ENCODE measurements at places on chromosomes 4 and X.
A peak's percentile ranks its signal among the peaks of the same experiment; 100 is the strongest.

- no peak for DNase-seq
Measured at GRCh38 chr4:144185086-144185485, 44.6 kb upstream of the GYPA start.

GRCh38 chrX:47179221-47179927, 14.3 kb upstream of the UBA1 start:
- DNase-seq = no peak

DNA sequence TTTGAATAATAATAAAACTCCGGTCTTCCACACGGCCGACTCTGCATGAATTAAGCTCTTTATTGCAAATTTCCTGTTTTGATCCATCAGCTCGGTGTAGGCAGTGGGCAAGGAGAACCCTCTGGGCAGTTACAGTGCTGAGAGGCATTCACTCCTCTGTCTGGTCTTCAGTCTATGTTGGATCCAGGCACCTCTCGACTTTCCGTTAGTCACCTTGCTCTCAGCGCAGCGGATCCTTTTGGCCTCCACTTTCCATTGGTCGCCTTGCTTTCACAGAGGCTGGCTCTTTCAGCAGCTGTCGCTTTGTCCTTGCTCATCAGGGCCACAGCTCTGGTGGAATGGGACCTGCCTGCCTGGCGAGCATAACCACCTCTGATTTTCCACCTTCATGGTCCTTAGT, 52.9 kb downstream of the TRMT44 start:
- DNase-seq = no peak

GRCh38 chrX:17549107-17549651, 174.2 kb downstream of the NHS start:
- no peak for DNase-seq

GRCh38 chr4:120760047-120760446, 162.5 kb downstream of the PRDM5 start:
- DNase-seq = no peak

DNA sequence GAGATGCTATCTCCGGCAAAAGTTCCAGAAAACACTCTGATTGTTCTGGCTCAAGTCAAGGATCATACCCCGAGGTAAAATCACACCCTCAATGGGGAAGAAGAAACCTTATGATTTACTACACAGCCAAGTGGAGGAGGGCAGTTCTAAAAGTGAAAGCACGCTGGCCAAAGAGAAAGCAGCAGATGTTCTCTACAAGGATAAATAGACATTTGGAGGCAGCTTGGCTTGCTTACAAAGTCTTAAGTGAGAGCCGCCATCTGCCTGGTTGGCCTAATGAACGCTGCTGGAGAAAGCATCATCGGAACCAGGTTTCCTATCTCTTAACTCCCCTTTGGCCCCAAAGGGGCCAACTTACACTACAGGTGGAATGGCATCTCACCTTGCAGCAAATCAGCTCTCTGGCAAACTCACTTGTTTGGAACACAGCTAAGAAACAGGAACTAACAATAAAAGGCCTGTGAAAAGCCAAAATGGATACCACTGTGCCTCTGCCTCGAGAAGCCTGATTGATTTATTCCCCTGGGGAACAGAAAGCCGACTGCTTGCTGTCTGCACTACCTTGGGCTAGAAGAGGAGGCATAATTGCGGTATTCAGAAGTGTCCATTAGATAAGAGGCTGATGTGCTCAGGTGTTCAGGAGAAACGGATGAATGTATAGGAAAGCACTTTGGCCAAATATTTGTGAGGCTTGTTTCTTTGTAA, 22.8 kb downstream of the FRAS1 start:
- DNase-seq = no peak

- no peak for DNase-seq
Measured at GRCh38 chrX:84487365-84488353, 14.6 kb downstream of the HDX start.

DNA sequence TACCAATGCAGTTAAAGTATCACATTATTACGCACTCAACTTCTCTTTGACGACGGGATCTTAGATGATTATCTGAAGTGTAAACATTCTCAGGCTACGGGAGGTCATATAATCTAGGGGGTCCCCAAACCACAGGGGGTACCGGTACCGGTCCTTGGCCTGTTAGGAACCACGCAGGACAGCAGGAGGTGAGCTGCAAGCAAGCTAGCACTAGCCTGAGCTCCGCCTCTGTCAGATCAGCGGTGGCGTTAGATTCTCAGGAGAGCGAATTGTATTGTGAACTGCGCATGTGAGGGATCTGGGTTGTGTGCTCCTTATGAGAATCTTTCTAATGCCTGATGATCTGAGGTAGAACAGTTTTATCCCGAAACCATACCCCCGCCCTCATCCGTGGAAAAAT, 20.6 kb upstream of the PRR27 start:
- no peak for DNase-seq

GRCh38 chrX:39843318-39843717, 254.4 kb downstream of the BCOR start:
- DNase-seq = no peak

GRCh38 chrX:13360146-13360545, 40.3 kb upstream of the ATXN3L start:
- DNase-seq = no peak

DNA sequence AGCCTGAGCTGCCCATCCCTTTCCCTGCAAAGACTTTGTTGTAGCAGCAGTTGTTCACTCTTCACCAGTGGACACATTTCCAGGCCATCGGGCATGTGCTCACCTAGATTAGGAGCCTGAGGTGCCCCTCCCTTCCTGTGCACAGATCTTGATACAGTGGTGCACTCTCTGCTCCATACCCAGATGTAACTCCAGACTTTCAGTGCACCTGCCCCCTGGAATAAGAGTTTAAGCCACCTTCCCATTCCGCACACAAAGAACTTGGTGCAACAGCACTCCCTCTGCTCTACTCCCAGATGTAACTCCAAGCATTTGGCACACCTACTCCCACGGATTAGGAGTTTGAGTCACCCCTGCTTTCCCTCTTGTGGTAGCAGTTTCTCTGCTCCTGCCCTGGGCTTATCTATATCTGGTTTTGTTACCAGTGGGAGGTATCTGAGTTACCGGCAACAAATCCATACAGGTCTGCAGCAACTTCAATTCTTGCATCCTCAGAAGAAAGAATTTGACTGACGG, 36.0 kb upstream of the PLK4 start:
- DNase-seq = no peak

DNA sequence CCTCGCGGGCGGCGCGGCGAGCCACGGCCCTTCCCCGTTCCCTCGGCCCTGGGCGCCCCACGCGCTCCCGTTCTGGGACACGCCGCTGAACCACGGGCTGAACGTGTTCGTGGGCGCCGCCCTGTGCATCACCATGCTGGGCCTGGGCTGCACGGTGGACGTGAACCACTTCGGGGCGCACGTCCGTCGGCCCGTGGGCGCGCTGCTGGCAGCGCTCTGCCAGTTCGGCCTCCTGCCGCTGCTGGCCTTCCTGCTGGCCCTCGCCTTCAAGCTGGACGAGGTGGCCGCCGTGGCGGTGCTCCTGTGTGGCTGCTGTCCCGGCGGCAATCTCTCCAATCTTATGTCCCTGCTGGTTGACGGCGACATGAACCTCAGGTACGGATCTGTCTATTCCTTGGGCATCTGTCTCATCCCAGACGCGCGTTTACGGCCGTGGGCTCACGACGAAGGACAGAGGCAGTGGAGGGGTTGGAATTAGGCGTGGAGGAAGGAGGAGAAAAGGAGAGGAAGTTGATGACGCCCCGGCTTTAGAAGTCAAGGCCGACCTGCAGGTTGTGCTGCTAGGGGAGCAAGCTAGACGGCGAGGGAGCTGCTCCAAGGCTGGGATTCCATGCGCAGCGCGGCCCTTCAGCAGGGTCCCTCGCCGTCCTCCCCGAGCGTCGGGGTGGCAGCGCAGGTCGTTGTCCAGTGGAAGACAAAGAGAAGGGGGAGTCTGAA, 792 bp downstream of the SLC10A4 start:
- no peak for DNase-seq

DNA sequence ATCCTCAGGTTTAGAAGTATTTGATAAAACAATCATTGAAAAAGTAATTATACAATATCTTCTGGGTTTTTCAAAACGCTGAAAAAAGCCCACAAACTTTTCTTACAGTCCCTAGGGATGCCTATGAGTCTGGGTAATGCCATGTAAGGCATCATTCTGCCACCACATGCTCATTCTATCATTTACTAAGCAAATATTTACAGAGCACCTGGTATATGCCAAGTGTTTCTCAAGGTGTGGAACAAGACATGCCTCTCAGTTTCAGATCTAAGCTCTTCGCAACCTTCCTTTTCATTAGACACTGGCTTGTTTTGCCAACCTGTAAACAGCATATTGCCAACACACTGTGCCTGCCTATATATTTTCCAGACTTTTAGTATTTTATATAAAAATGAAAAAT, 17.7 kb downstream of the MID1 start:
- DNase-seq = no peak

GRCh38 chrX:9072281-9072680, 38.4 kb upstream of the FAM9B start:
- no peak for DNase-seq

DNA sequence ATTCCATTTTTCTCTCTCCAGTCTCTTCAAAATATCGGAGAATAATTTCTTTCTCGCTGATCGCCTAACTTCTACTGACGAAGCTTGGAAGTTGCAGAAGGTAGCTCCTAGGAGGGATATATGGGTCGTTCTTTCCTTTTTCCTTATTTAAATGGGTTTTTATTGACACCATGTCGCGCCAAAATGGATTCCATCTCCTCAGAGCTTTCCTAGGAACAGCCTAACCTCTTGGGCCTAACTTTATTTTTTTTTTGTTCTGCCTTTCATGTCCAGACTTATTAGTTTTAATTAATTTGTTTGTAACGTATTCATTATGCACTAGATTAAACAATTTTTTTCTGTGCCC, 359.4 kb upstream of the ZCCHC13 start:
- DNase-seq = no peak

GRCh38 chrX:34658326-34658725, 1.2 kb upstream of the TMEM47 start:
- no peak for DNase-seq

GRCh38 chrX:69024931-69025330, 140.3 kb downstream of the PJA1 start:
- DNase-seq = no peak

GRCh38 chr4:165926307-165926706, 53.3 kb downstream of the TLL1 start:
- no peak for DNase-seq

GRCh38 chr4:75001871-75002270, 69.0 kb downstream of the PARM1 start:
- no peak for DNase-seq

- no peak for DNase-seq
Measured at GRCh38 chr4:38855466-38855865, 1.2 kb downstream of the TLR6 start.

GRCh38 chr4:88027611-88028608, 20.5 kb downstream of the PKD2 start:
- DNase-seq = no peak

GRCh38 chrX:9647431-9647830, 118.2 kb downstream of the GPR143 start:
- DNase-seq = no peak

DNA sequence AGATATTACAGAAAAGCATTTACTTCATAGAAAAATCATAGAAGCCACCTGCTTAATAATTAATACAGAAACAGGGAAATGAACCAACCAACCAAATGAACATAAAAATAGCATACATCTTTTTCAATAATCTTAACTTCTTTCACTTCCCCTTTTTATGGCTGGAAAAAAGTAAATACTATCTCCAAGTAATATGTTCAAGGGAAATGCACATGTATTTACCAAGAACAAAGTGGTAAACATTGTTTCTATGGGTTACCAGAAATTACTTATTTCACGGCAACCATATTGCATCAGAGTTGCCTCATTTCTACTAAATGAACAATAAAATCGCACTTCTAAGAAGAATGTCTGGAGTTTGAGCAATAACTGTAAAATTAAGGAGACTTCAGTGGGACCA, 321.3 kb downstream of the TMA16 start:
- no peak for DNase-seq

DNA sequence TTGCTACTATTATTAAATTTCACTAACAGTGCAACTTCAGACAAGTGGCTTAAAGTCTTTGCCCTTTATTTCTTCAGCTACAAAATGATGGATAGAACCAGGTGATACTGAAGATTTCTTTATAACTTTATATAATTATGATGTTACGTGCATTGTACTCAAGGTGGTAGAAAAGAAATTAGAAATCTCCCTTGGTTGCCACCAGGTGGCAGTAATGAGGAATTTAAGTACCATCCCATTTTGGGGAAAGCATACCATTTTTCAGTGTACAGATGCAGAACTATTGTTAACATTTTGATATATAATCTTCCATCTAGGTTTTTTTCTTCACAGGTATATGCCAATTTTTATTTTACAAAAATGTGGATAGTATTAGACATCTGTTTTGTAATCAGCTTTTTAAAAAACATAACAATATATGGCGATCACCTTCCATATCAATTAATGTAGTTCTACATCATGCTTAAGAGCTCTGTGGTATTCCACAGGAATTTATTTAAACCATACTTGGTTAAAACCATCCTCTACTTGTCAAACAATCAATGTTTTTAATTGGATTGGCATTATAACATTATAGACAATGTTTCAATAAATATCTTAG, 37.7 kb upstream of the RAB33B start:
- DNase-seq = no peak

DNA sequence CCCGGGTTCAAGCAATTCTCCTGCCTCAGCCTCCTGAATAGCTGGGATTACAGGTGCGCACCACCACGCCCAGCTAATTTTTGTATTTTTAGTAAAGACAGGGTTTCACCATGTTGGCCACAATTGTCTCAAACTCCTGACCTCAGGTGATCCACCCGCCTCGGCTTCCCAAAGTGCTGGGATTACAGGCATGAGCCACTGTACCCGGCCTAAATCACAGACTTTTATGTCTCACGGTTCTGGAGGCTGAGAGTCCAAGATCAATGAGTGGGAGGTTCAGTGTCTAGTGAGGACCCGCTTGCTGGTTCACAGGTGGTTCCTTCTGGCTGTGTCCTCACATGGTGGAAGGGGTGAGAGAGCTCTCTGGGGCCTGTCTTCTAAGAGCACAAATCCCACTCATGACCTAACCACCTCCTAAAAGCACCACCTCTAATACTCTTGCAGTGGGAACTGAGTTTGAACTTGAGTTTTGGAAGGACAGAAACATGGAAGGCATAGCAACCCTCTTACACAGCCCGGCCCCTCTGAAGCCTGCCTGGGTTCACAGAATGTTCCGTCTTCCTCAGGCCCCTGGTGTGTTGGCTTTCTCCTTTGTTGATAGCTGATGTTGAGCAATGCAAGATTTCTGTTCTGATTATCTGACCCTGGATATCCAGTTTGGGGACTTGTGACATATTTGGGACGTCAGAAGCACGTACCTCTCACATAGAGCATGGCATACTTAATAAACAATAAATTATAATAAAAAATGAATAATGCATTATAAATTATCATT, 1.9 kb upstream of the AKAP17A start:
- peak; percentile 35 for DNase-seq

GRCh38 chr4:17468619-17469221, 43.2 kb downstream of the QDPR start:
- DNase-seq = no peak

- no peak for DNase-seq
Measured at GRCh38 chrX:111511477-111511876, at the start of gene SERTM2. SERTM2 (plus strand) TSS chrX:111511645; CDS start chrX:111518858, 7,213 bp downstream.

- DNase-seq = no peak
Measured at GRCh38 chr4:161929956-161930355, 233.8 kb downstream of the FSTL5 start.
